ENCODE measurements at places on chromosomes 2 and 18.

DNA sequence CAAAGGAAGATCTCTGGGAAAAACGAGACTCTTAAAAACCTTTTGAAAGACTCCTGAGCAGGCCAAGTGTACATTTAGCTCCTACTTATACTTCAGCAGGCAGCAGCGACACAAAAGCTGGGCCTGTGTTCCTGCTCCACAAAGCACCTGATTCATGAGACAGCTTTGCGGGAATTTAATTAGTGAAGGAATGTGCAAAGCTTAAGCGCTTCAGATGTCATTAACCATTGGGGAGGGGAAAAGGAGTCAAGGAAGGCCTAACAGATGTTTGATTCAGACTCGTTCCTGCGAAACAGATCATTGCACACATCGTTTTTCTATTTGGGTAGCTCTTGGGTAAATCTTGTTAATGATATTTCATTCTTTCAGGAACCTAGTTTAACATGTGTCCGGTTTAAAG, 125.9 kb downstream of the MAIP1 start:
- no peak for DNase-seq

- DNase-seq = no peak
Observed at GRCh38 chr2:30149976-30150375, 3.2 kb downstream of the YPEL5 start.

- DNase-seq = no peak
Observed at GRCh38 chr2:239674981-239675825, 274.4 kb upstream of the HDAC4 start.

DNA sequence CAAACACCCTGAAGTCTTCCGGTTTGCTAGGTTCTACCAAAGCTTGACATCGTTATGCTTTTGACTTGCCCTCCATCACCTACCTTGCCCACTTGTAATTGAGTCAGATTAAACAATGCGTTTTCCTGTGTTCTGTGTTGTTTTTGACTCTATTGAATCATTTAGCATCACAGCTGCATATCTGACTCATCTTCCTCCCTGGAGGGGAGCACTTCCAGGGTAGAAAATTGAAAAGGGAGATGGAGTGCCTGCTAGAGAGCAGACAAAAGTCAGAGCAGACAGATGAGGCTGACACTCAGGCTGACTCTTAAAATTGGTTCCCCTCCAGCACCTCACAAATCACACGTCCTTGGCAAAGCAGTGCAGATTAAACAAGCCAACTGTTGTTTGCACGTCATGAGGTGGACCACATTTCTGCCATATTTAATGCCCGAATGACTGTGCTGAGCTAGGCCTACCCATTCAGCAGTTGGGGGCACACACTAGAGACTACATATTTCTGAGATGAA, 2.2 kb downstream of the MPP4 start:
- DNase-seq = no peak

- no peak for DNase-seq
Observed at GRCh38 chr18:70956554-70956953, 667.7 kb downstream of the SOCS6 start.

DNA sequence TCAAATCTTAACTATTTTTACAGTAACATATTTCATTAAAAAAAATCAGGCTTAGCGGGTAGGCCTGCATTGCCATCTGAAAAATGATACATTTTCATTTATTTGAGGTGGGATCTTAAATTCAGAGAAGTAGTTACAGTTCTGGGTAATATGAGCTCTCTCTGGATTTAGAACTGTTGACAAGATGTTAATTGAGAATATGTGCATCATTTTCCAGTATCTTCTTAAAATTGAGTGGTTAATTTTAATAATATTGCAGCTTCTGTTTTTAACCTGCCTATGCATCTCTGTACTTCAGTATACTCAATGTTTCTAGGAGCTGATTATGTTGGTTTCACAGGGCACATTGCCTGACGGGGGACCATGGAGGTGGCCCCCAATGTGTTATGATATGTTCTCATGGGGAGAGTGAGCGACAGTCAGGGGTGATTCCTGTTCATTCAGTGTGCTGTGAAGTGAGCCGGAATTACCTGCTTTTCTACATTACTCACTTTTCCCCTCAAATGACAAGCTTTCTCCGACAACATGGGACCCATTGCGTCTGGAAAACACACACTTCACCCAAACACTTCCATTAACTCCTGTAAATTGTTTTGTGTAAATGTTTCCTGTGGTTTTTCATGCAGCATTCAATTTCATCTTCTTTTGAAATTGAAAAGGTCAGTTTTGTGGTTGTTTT, 406.2 kb downstream of the MTX2 start:
- DNase-seq = no peak

- DNase-seq = no peak
Observed at GRCh38 chr2:115129536-115129935, 687.1 kb downstream of the DPP10 start.

- DNase-seq = no peak
Observed at GRCh38 chr2:206855585-206856433, 83.5 kb upstream of the CPO start.

DNA sequence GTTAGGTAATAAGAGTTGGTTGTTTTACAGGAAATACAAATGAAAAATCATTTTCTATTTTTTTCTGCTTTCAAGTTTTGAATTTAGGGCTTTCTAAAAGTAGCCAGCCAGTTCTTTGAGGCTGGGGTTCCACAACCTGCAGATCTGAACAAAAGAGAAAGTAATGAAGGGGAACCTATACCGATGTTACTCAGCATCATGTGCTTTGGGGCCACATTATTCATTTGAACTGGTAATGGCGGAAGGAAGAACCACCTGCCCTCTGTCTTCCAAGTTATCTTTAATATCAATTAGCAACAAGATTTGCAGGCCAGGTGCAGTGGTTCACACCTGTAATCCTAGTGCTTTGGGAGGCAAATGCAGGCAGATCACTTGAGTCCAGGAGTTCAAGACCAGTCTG, 12.9 kb upstream of the MRO start:
- no peak for DNase-seq

- no peak for DNase-seq
Observed at GRCh38 chr2:80429251-80429650, 124.7 kb upstream of the LRRTM1 start.

GRCh38 chr2:79796641-79797040, 283.8 kb downstream of the CTNNA2 start:
- DNase-seq = no peak

GRCh38 chr2:212089873-212090272, 448.7 kb downstream of the ERBB4 start:
- no peak for DNase-seq

DNA sequence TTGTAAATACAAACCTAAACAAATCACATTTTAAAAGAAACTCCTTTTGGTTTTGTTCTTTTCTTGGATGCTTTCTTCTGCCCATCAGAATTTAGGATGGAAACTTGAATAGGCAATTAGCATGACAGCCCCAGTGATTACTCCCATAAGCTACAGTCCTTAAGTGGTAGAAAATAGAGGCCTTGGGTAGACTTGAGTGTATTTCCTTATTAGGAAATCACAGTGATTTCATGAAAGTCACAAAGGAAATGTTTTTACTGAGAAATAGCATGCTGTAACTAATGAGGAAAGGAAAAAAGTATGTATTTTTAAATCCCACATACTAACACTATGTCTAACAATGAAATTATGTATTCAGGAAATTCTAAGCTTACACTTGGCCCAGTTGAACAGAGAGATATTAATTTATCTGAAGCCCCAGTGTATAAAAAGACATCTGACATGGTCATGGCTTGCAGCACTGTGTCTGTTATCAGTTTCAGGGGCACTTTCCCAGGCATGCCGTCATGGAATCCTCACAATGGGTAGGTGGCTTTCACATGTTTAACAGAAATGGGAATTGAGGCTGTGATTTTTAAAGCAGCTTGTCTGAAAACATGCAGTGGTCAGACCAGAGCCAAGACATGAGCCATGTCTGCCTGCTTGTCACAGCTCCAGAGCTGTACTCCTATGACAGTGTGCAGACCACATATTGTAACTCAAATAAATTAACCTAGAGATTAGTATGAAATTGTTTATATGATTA, 79.7 kb upstream of the TRIB2 start:
- DNase-seq = no peak

- no peak for DNase-seq
Observed at GRCh38 chr2:234147335-234147861, 96.9 kb downstream of the SPP2 start.

GRCh38 chr2:234797566-234798250, 154.1 kb upstream of the SH3BP4 start:
- DNase-seq = no peak

DNA sequence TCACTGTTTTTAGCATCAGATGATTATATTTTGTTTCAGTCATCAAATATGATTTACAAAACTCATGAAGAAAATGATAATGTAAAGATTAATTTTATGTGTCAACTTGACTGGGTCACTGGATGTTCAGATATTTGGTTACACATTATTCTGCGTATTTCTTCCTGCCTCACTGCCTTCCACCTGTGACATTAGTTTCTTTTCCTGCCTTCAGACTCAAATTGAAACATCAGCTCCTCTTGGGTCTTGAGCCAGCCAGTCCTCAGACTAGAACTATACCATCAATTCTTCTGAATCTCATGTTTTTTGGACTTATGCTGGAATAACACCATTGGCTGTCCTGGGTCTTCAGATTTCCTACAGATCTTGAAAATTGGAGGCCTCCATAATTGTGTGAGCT, 96.7 kb downstream of the ZNF385B start:
- DNase-seq = no peak

- no peak for DNase-seq
Observed at GRCh38 chr2:195700480-195700879, 43.5 kb downstream of the SLC39A10 start.

DNA sequence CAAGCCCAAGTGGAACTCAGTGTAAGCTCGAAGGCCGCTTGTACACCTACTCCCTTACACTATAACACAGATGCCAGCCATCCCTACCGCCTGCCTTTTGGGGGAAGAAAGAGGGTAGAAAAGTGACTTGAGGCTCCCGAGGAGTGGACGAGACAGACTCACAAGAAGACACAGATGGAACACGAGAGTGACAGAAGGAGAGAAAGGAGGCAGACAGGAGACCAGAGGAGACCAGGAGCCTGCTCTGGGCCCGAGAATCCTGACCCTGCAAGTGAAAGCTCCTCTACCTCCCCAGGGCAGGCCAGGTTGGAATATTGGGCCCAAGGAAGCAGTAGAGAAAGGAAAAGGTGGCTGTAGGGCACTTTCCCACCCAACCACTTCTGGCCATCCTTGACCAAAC, 23.4 kb upstream of the TNS1 start:
- DNase-seq = no peak

DNA sequence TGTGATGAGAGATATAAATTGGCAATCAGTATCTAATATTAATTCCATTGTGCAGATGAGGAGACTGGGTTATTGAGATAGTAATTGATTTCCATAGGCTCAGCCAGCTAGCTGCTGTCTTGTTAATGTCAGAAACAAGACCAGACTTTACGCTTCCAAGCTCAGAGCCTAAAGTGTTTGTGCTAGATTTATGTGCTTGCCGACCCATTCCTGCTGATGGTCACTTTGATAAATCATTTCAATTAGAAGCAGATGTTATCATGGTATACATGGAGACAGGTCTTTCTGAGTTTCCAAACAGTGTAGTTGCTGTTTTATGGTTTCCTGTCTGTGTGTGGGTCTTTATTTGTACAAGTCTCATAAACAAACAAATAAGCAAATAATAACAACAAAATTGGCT, 92.8 kb downstream of the AQP4 start:
- no peak for DNase-seq

- DNase-seq = no peak
Observed at GRCh38 chr2:147094077-147094476, 750.8 kb upstream of the ACVR2A start.

- DNase-seq = no peak
Observed at GRCh38 chr2:121976926-121977325, 221.5 kb downstream of the TSN start.

GRCh38 chr18:60003610-60004185, 103.9 kb downstream of the PMAIP1 start:
- no peak for DNase-seq
